ENCODE measurements at places on chromosomes 7 and 10.

DNA sequence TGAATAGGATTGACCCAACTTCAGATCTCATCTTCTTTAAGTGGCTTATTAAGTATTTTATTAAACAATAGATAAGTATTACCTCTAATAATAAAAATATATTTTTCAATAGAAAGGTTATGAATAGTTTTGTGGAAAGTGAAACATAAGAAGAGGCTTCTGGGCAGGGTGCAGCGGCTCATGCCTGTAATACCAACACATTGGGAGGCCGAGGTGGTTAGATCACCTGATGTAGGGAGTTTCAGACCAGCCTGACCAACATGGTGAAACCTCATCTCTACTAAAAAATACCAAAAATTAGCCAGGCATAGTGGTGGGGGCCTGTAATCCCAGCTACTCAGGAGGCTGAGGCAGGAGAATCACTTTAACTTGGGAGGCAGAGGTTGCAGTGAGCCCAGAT lies 26.5 kb downstream of the GPR85 start:
- DNase-seq, result no peak

- DNase-seq, result peak; percentile 40
Observed at GRCh38 chr10:7634142-7634894, 32.4 kb downstream of the ITIH5 start.

- no peak for DNase-seq
Observed at GRCh38 chr10:98611436-98611835, 164.7 kb upstream of the HPS1 start.

DNA sequence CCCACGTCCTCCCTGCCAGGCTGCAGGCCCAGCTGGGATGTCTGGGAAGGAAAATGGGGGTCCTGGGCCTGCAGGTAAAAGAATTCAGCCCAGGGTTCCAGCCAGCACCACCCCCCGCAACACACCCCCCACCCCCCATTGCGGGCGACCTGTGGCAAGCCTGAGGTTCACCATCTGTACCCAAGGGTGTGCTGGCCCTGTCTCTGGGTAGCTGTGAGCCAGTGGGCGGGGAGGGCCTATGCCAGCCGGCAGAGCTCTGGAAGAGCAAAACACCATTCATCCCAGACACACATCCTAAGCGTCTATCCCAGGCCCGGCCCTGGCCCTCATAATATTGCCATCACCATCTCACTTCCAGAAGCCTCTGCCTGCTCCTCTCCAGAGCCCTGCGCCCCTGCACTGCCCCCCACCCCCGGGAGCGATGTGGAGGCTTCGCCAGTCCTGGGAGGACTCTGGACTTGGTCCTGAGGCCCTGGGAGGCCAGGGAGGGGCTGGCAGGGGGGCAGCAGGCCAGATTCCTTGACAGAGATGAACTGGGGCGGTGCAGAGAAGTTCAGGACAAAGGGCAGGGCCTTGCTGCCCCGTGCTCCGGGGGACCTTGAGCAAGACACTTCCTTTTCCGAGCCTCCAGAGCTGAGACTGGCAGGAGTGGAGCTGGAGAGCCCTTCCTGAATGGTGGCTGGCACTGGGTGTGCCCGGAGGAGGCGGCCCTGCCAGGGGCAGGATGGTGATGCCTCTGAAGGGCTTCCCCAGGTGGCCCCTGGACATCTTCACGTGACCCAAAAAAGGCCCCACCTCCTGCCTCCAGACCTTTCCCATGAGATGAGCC lies 8.7 kb upstream of the TTYH3 start:
- DNase-seq, result no peak

- no peak for DNase-seq
Observed at GRCh38 chr10:106454233-106454632, 710.3 kb downstream of the SORCS1 start.

- no peak for DNase-seq
Observed at GRCh38 chr10:94101894-94102293, 108.2 kb downstream of the PLCE1 start.

- no peak for DNase-seq
Observed at GRCh38 chr10:87757685-87758084, 60.3 kb downstream of the ATAD1 start.

DNA sequence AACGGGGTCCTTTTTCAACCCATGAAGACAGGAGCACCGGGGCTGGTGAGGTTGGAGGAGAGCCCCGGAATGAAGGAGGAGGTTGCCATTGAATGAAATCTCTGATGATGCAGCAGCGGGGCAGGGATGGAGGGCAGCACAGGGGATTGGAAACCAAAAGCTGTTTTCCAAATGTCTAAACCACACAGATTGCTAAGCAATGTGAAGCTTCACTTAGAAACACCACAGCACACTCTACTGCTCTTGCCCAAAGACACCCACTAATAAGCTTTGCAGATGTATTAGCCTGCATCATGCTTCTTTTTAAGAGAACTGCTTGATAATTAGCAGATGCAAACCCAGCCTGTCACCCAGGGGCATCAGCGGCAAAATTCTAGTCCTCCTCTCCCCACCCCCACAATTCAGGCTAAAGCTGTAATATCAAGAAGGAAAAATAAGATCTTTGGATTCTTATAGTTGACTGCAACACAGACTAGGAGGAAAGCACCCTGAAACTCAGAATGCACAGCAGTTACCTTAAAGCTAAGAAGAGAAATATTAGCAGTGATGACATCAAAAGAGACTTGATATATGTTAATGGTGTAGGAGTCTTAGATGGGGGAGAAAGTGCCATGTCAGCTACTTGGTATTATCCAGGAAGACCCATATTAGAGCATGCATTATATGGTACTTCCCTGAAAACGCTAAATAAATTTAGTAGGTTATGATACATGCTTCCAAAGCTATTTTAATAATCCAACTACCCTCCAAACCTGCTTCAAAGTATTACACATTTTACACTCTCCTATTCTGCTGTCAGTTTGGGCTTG lies 666.7 kb downstream of the KCNMA1 start:
- no peak for DNase-seq

GRCh38 chr10:120162471-120162870 lies 269.9 kb downstream of the SEC23IP start:
- no peak for DNase-seq

GRCh38 chr7:38396852-38397251 lies 123.4 kb upstream of the TARP start:
- no peak for DNase-seq

GRCh38 chr7:138834583-138834982 lies 36.6 kb upstream of the ATP6V0A4 start:
- DNase-seq, result no peak

- DNase-seq, result peak; percentile 79
Observed at GRCh38 chr7:111113263-111114017, 22.5 kb downstream of the LRRN3 start.

- DNase-seq, result peak; percentile 66
Observed at GRCh38 chr7:5237286-5237685, 45.5 kb upstream of the SLC29A4 start.

GRCh38 chr7:2737771-2738540 lies 50.0 kb downstream of the AMZ1 start:
- no peak for DNase-seq

- no peak for DNase-seq
Observed at GRCh38 chr7:74320645-74321221, 31.5 kb downstream of the CLIP2 start.

DNA sequence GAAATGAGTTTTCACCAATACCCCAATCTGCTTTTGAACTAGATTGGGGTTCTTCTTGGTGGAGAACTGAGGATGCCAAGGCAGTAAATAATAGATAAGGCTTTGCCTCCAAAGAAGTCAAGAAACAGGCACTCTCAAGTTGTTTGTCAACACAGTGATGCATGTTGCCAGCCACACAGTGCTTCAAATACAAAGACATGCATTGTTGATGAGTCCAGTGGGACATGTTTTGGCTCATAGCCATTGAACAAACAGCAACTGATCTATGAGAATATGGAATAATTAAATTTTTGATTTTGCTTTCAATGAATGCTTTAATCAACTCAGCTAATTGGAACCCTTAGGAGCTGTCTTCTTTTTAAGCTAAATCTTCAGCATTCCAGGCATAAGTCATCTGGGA lies 346.4 kb downstream of the THSD7A start:
- DNase-seq, result no peak

- DNase-seq, result no peak
Observed at GRCh38 chr7:105853931-105854419, 22.4 kb downstream of the ATXN7L1 start.

DNA sequence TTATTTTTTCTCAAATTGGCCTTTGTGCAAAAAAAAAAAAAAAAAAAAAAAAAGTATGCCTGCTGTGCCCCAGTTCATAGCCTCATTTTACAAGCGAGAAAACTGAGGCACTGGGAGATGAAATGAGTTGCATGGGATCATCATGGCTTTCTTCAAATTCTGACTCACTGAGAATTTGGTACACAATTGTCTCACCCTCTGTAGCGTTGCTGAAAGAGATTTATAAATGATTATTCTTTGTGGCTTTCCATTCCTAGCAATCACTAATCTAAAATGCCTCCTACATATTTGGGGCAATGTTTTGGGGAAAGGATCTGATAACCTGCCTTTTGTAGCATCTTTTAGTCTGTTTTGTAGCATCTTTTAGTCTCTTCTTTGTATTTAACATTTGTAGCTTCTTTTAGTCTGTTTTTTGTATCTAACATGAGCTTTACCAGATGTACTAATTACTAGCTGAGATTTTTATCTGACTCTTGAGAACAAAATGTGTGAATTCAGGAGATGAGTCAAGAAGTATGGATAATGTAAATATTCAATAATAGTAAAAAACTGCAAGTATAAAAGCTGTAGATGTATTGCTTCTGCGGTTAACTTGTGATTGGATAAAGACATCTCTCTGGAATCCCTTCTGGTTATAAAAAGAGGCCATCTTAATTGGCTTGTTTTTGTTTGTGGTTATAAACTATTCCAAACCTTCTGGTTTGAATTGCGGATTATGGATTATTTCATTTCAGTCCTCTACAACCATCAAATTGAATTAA lies 161.4 kb downstream of the ARID5B start:
- DNase-seq, result no peak

Measured in fibroblast of the aortic adventitia (primary cell).